IPS-NIHi11 (cell line): ENCODE measurements at places on chromosomes 11 and 22.

- DNase-seq, result no peak
Measured at GRCh38 chr11:15818132-15818842, 538.1 kb downstream of the SOX6 start.

GRCh38 chr11:43866969-43867368 lies 13.7 kb upstream of the ALKBH3 start:
- DNase-seq, result no peak

- no peak for DNase-seq
Measured at GRCh38 chr11:37503411-37504059, 905.5 kb upstream of the RAG2 start.

- DNase-seq, result no peak
Measured at GRCh38 chr11:120704256-120704750, 192.8 kb downstream of the GRIK4 start.

DNA sequence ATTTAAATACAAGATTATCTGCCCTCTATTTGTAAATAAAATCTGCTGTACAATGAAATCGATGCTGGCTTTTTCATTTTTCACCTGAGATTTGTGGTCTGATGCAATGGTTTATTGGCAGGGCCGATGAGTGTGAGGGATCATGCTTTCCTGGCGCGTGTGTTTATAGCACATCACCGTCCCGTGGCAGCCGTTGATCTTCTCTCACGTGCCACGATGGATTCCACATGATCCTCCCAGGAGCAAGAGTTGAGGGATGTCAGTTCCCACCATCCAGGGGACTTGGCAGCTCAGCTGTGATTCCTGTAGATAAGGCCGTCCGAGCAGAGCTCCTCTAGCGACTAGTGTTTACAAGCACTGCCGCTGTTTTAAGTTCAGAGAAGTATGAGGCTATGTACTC lies 213.7 kb downstream of the TBC1D22A start:
- no peak for DNase-seq

- DNase-seq, result no peak
Measured at GRCh38 chr11:5366856-5367255, 15.5 kb downstream of the OR51B6 start.

DNA sequence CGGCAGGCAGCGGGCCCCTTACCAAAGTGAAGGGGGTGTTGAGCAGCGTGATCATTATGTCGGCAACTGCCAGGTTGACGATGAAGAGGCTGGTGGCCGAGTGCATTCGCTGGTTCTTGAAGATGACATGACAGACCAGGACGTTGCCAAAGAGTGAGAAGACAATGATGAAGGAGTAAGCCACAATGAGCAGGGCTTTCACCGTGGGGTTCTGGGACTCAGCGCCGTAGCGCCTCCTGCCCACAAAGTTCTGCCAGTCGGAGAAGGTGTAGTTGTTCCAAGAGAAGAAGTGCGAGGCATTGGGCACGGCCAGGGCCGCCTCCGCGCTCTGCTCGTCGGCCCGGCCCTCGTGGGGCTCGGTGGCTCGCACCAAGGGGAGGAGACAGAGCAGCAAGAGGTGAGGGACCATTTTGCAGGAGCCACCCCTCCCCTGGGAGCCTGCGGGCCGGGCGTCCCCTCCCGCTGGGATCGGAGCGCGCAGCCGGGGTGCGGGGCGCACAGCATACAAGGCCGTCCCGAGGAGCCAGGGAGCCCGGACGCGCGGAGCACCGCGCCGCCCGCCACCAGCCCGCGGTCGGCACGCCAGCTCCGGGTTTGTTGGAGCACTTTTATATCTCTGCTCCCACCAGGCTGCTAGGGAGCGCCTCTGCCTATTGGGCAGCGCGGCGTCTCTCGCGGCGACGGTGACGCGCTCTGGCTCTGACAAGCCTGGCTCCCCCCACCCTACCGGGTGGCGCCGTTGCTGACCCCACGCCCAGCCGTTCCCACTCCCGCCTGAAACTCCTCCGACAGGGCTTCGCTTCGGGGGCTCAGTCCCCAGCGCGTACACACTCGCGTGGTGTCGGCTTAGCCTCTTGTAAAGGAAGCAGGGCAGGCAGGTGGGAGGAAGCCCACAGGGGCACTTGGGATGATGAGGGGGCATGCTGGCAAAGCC lies at the start of gene GPR83:
Gene GPR83 (minus strand): TSS at position 581 of the 934 bp plus-strand sequence. CDS start 172 bp downstream, at position 409.
- peak; percentile 80 for DNase-seq

DNA sequence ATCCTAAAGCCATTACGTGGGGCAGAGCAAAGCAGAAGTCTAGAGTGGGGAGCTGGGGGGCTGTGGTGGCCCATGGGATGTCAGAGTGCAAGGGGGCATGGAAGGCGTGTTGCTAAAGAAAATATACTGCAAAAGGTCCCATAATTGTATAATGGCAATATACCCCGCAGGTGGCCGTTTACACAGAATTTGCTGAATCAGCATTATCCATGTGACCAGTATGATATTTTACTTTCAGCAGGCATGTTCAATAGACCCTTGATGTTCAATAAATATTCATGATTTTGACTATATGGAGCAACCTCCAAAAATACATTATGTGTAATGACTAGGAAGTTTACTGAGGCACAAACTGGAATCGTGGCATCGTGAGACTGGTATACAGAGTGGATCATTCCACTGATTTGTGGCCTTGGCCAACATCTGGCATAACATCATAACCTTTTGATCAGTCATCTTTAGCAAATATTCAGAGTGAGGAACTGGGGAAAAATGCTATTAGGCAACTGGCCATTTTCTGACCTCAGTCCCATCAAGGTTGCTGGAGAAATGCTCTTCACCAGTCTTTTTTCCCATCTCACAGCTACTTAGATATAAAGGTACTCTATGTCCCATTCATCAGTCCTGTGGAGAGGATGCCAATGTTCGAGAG lies 29.3 kb upstream of the PPP2R1B start:
- DNase-seq, result no peak

GRCh38 chr22:35133702-35134380 lies 67.9 kb downstream of the ISX start:
- no peak for DNase-seq

DNA sequence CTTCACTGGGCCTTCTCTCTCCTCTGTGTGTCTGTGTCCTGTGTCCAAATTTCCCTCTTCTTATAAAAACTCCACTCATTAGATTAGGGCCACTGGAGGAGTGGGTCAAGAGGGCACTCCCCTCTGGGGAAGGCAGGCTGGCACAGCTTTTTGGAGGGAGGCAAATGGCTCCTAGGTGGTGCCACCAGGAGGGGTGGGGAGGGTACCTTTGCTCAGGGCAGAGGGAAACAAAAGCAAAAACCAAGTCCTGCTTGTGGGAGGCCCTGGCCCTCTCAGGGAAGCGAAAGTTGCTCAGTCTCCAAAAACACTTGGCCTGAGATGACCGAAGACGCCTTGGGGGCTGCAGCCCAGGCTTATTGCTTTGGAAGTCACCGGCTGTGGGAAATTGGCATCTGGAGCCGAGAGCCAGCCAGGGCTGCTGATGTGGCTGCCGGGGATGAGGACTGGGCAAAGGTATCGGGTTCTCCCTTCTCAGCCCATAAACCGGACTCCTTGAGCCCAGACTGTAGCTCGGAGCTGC lies 48.2 kb upstream of the ANO1 start:
- DNase-seq, result no peak

- DNase-seq, result peak; percentile 57
Measured at GRCh38 chr11:58629857-58630256, 7.4 kb downstream of the CNTF start.

- DNase-seq, result no peak
Measured at GRCh38 chr11:69095300-69095699, 46.6 kb downstream of the TPCN2 start.

- DNase-seq, result no peak
Measured at GRCh38 chr11:126755526-126755925, 245.0 kb downstream of the KIRREL3 start.

- DNase-seq, result no peak
Measured at GRCh38 chr11:75563501-75563977, 1.5 kb downstream of the SERPINH1 start.

DNA sequence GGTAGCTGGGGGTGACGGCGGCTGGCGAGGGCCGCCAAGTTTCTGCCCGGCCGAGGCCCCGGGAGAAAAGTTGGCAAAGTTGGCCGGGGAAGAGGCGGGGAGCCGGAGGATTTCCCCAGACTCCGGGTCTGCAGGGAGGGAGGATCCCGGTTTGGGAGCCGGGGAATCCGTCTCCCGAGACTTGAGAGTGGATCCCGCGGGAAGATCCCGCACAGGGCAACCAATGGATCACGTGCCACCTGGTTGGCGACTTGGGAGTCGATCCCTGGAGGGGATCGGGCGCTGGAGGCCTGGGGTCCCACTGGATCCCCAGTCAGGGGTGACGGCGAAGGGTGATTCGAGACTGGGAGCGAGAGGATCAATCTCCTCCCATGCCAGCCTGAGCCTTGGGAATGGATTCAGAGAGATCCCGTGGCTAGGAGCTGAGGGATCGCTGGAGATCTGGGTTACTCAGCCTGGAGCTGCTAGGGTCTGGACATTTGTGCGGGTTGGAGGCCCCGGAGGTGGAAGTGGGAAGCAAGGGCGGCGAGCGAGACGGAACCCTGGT lies 394 bp downstream of the KIAA1671 start:
- DNase-seq, result peak; percentile 80

GRCh38 chr11:19789835-19790710 lies 77.4 kb downstream of the NAV2 start:
- DNase-seq, result no peak

DNA sequence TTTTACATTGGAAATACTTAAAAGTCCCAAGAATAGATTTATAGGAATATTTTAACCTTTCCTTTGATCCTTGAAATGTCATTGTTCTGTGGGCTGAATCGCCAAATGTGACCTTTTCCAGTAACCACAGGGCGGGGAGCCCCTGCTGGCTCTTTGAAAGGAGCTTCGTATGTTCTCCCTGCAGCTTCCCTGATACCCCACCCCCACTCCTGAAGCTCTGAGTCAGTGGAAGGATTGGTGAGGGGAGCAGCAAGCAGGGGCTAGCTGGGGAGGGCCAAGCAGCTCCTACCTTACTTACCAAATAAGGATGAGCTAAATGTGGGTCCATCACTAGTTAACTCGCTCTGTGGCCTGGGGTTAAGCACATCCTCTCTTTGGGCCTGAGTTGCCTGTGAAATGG lies 87.7 kb downstream of the CHST1 start:
- DNase-seq, result peak; percentile 63

DNA sequence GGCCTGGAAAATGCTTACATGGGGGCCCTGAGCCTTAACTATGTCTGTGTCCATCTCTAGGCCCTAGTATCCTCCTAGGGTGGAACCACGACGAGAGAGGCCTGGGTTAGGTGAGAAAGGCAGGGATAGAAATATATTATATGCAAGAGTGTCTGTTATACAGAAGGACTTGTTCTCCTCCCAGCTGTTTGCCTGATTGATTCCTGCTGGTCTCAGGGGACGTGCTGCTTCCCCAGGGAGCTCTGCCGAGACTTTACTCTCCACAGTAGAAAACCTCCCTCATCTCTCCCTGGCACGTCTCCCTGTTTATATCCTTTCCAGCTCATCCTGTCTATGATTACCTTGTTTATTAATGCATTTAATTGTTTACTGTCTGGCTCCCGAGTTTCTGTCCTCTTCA lies 132.6 kb downstream of the MIAT start:
- no peak for DNase-seq

DNA sequence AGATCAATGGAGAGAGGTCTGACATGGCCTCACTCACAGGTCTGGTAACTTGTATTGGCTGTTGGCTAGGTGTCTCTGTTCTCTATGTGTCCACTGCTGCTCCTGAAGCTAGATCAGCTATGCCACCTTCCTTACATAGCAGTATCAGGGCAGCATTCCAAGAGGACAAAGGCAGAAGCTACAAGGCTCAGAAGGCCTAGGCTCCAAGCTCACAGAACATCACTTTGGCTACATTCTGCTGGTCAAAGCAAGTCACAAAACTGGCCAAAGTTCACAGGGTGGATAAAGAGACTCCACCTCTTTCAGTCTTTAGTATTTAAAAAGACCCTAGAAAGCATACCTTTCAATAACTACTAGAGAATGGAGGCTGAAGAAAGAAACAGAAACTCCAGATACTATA lies 4.1 kb downstream of the SLC5A12 start:
- no peak for DNase-seq
